ENCODE measurements at places on chromosomes 1 and 21.

- DNase-seq = no peak
These were observed 29.7 kb downstream of the OLFML3 start for GRCh38 chr1:114008993-114009392.

GRCh38 chr1:12617511-12617900 lies 504 bp downstream of the DHRS3 start:
- no peak for DNase-seq

GRCh38 chr1:24955161-24955560 lies 25.1 kb upstream of the RUNX3 start:
- DNase-seq = no peak

DNA sequence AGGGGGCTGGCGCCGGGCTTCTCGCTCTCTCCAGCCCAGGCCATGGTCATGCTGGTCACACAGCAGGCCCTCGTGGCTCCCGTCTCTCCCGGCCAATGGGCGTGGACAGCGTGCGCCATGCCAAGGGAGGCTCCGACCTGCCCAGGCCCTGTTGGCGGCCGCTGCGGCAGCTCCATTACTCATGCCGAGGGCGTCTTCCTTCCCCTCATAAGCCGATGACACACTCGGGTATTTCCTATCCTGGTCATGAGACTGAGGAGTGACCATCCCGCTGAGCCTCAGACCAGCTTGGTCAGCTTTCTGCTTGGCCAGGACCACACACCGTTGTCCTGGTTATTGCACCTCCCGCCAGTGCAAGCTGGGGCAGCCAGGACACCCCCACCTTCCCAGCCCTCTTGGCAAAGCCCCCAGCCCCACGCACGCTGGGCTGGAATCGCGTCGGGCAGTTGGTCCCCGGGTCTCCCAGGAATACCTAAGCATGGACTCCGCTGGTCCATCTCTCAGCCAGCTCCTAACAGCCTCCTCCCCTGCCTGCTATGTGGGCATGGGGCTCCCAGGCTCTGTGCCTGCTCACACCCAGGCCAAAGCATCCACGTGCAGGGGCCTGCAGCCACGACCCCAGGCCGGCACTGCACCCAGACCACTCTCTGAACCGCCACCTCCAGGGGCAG lies 49.8 kb downstream of the ARHGEF16 start:
- DNase-seq = peak; percentile 82

DNA sequence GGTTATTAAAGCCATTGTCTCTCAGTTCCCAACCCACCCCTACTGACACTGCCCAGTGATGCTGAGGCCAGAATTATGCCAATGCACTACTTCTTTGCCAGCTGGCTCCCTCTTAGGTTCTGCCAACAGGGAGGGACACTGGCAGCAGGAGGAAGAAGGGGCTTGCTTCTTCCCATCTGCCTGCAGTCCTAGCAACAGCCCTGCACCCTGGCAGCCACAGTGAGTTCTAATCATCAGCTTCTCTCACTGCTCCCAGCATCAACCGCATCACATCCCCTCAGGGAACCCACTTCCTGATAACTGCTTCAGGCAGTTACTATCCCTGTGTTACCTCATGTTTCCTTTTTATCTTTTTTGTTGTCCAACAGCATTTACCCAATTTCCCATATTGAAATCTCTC lies 86.2 kb downstream of the UBR4 start:
- DNase-seq = no peak

DNA sequence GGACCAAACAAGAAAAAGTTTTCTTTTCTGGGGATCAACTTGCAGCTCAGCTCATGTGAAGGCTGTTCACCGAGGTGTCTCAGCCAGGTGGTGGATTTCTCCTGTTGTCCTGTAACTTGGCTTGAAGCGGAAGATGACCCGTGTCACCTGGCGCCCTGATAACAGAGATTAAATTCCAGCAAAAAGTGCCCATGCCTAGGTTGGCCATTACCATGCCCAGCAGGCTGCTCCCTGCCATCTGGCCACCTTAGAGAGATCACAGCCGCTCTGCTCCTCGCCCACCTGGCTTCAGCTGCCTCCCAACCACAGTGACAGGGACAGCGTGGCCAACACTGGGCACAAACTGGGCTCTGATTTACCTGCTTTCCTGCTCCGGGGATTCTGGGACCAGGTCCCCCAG lies 149.5 kb downstream of the ZBTB18 start:
- no peak for DNase-seq

- peak; percentile 92 for DNase-seq
These were observed 33.8 kb downstream of the PEX14 start for GRCh38 chr1:10508511-10508951.

GRCh38 chr1:201530741-201531531 lies 8.0 kb upstream of the NAV1 start:
- DNase-seq = peak; percentile 95

- no peak for DNase-seq
These were observed 2.8 kb downstream of the HES4 start for GRCh38 chr1:996851-997712.

DNA sequence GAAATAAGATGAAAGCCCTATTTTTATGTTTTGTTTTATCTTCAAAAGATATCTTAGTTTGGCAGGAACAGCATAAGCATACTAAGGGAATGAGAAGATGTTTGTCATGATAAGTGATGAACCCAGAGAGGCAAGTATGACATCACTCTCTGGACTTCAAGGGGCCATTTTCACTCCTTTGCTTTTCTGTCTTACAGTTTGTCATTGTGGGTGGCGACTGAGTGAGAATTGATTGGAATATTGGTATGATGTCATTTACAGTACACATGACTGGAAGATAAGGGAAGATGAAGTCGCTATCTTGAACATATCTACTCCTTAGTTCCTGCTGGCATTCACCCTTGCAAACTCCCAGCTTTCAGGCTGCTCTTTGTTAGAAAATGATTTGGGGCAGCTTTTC lies 258.1 kb upstream of the RAB4A start:
- DNase-seq = no peak

DNA sequence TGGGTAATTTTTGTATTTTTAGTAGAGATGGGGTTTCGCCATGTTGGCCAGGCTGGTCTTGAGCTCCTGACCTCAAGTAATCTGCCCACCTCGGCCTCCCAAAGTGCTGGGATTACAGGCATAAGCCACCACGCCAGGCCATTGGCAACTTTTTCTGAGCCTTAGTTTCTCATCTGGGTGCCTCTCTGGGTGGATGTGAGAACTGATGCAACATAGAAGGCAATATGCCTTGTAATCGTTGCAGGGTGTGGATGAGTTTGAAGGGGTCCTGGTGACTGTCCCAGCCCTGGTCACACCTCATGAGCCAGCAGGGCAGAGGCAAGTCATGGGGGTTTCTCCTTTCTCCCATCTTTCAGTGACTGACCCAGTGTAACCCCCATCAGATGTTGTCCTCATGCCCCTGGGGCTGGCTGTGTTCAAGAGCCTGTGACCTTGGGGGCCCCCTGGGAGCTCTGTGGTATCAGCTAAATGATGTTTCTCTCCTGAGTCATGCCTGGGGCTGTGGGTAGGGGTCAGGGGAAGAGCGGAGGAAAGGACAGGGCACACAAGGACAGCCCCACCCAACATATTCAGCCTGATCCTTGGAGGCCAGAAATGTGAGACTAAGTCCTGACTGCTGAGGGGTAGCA lies 3.6 kb downstream of the COL9A2 start:
- DNase-seq = no peak

DNA sequence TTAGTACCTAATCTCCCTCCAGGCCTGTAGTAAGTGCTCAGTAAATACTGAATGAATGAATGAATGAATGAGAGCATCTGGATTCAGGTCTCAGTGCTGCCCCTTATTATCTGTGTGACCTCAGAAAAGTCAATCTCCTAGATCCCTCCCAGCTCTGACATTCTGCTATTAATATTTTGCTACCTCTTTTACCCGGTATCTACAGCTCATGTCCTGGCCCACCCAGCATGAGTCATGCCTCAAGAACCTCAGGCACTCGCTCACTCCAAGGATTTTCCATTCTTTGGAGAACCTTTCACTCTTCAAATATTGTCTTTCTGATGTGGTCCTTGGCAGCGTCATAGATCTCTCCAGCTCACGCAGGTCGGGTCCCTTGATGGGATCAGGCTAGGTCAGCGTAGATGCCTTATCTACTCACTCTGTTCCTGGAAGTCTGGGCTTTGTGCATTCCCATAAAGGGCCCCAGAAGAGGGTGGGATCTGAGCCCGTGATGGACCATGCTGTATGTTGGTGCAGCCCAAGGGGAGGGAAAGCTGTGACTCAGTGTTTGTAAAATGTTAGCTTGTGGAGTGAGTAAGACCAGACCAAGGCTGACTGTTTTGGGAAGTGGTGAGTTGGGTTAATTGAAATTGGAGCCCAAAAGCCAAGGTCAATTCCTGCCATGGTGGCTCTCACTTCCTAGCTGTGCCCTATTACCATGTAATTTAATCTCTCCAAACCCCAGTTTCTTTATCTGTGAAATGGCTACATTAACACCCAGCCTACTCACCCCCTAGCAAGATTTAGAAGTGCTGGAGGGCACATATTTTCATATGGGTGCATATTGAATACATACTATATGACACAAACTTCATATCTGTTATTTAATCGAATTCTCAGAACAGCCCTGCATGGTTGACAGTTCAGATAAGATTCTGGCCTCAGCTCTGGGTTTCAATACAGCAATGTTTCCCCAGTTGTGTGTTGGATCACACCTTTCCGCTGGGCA lies 214.1 kb upstream of the USP24 start:
- peak; percentile 90 for DNase-seq

DNA sequence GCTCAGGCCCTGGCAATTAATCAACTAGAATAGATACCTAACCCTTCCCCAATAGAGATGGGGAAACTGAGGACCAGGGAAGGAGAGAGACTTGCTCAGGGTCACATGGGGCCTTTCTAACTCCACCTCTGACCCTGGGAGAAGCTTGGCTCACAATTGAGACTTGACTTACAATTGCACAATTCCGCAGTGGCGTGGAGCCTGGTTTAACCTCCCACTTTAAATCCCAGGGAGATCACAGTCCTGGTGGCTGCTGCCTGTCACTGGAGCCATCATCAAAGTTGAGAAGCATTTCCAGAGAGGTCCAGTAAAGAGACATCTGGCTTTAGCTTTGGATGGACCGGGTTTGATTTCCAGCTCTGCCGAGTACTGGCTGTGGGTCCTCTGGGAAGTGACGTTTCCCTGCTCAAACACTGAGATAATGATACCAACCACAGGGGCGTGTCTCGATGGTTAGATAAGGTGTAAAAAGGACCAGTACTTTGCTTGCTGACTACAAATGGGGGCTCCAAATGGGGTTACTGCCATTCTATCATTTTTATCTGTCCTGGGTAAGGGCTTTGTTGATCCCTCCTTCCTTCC lies 39.3 kb downstream of the TRIM62 start:
- DNase-seq = no peak

DNA sequence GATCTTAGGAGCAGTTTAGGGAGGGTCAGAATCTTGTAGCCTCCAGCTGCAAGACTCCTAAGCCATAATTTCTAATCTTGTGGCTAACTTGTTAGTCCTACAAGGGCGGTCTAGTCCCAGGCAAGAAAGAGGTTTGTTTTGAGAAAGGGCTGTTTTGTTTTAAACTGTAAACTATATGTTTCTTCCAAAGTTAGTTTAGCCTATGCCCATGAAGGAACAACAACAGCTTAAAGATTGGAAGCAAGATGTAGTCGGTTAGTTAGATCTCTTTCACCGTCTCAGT lies 62.0 kb downstream of the SLC16A1 start:
- DNase-seq = no peak

DNA sequence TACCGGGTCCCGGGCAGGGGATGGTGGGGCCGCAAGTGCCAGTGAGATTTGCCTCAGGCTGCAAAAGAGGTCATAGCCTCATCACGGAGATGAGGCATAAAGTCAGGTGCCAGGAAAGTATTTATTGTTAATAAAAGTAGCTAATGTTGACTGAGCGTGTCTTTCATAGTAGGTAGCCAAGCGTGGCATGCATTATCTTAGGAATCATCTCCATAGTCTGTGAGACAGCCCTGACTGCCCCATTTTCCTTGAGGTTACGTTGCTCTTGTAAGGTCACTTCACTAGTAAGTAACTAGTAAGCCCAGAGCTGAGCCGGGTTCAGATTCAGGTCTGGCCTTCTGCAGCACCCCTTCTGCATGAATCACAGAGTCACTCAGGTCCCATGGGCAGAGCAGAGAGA lies 174.2 kb downstream of the CAMTA1 start:
- no peak for DNase-seq

DNA sequence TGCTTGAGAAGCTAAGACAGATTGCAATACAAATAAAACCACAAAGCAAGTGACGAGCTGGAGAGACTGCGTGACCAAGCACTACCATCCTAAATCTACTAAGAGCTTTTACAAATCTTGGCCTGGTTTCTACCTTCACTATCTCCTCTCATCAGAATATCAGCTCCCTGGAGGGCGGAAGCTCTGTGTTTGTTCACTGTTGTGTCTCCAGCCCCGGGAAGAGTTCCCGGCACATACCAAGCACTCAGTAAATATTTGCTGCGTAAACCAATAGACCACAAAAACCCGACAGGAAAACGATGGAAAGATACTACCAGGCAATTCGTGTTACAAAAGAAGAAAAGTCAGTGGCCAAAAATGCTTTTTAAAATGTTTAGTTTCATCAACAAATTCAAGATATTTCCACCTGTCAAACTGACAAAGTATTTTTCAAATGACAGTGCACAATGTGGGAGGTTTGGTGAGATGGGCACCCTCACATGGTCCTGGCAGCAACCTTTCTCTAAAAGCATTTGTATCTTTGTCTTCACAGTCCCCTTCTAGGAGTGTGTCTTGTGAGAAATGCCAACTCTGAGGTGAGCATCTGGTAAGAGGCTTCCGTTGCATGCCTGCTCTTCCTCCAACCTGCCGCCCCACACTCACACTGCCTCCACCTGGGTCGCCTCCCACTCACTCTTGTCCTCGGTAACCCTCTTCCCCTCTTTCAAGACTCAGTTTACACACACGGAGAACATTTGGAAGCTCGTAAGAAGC lies 34.7 kb downstream of the SLC1A7 start:
- DNase-seq = peak; percentile 90
